ENCODE measurements at places on chromosomes 4 and X.

DNA sequence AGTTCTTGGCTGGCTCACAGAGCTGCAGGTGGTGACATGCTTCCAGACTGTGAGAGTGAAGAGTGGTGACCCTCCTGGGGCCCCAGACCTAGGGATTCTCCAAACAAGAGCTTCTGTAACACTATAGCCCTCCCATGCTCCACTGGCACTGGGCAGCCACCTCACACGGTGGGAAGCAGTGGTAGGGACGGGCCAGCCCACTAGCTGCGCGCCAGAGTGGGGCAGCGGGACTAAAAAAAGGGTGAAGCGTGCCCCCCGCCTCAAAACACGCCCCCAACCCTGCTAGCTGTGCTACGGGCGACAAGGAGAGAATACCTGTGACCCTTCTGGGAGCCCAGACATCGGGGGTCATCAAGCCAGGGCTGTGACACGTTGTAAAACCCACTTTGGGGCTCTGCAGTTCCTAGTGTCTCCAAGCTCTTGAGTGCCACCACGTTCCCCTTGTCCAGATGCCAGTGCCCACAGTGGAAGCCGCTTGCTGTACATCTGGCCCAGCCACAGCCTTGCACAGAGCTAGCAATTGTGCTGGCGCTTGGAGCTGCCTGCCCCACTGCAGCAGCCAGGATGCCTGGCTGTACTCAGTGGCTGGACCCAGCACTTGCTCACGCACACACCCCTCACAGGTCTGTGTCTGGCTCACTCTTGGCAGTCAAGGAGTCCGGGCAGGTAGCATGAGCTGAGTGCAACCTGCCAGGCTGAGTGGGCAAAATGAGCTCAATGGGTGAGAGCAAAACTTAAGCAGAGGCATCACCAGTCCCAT lies 100.0 kb downstream of the DCAF12L2 start:
- no peak for DNase-seq

DNA sequence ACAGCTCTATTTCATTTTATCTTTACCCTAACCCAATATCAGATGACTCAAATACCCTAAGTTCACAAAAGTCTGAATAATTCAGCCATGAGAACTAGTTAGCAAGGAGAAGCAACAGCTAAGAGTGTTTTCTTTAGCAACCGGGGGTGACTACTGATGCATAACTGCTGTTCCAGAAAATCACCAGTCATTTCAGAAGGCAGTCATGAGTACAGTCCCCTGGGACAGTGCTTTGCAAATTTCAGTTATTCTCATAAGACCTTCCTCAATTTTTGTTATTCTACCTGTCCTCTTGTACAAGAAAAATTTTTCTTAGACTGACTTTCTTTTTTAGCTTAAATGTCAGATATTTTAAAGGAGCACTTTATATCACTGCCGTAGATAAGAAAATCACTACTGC lies 16.4 kb downstream of the BANK1 start:
- DNase-seq, result no peak

- DNase-seq, result no peak
These were observed 11.4 kb downstream of the SYN1 start for GRCh38 chrX:47608130-47608810.

- DNase-seq, result no peak
These were observed 20.5 kb upstream of the GPR78 start for GRCh38 chr4:8559524-8560264.

DNA sequence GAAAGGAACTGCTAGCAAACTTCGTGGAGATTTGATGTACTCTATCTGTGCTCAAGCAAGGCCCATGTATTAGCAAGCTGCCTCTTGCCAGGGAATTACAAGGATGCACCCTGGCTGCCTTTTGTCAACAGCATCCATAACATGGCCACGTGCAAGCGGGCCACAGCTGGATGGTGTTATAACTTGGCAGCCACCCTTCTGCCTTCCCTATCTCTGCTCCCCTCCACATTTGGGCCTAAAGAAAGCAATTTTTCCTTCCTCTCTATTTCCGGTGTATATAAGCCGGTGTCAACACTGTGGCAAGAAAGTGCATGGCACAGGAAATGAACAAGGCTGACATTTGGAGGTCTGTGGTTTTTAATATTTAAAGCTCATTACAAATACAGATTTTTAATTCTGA lies 94.8 kb downstream of the CLNK start:
- DNase-seq, result no peak

GRCh38 chr4:178241601-178242118 lies 799.4 kb upstream of the AGA start:
- no peak for DNase-seq

DNA sequence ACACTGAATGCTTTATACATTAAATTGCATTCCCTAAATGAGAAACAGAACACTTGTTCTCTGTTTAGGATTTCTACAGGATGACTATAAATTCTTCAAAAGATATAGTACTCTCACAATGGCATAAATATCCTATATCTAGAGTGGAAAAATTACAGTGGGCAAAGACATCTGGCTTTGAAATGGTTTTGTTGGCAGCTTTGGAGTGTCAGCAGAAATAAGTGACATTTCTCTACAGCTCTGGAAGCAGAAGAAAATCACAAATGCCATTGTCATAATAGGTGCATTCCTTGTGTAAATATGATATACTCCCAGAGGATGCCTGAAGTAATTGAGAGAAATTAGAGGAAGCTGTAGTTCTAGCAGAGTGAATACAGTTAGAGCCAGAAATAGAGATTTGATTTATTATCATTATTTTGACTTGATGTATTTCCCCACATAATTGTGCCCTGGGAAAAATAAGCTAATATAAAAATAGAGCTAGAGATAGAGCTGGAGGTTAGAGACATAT lies 95.9 kb upstream of the GALNTL6 start:
- DNase-seq, result no peak

- no peak for DNase-seq
These were observed 120.4 kb upstream of the STS start for GRCh38 chrX:7027071-7027470.

GRCh38 chrX:2516623-2517022 lies 15.8 kb upstream of the DHRSX start:
- DNase-seq, result no peak

DNA sequence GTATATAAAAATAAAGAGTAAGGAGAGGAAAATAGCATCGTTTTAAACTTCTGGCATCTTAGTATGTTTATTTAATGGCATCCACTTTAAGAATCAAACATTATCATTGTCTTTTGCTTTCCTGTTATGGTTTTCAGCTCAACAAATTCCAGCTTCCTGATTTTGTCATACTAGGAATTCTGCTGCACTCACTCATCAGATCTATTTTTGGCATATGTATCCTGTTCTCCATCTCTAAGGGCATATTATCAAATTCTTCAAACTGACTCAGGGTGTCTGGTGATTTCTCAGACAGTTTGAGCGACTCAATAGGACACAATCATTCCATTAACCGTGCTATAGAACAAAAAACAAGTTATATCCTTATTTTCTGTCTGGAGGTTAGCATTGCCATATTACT lies 248.5 kb upstream of the DIAPH2 start:
- no peak for DNase-seq

DNA sequence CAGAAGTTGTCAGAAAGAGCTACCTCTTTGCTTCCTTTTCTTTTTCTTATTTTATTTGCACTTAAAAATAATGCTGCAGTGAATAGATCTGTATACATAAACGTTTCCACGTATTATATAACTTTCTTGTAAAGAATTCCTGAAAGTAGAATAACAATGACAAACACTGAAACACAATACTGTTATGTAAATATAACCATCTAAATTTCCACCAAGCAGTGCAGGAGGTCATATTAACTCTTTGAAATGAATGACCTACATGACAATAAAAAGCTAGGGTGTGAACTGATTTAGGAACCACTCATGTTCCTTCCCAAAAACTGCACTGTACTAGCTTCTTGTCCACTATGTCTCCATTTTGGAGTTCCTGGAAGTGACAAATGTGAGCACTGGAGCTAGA lies 85.8 kb downstream of the COX18 start:
- DNase-seq, result no peak

DNA sequence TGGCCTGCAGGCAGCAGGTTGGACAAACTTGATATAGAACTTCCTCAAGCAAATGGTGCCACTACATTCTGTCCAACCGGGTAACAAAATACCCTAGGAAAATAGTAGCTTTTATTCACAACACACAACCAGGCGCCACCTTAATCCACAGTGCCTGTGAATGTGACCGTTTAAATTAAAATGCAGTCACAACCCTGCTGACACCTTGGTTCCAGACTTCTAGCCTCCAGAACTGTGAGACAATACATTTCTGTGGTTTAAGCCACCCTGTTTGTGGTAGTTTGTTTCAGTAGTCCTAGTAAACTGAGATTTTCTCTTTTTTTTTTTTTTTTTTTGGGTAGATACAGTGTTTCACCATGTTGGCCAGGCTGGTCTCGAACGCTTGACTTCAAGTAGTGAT lies 575.8 kb downstream of the PACRGL start:
- no peak for DNase-seq

DNA sequence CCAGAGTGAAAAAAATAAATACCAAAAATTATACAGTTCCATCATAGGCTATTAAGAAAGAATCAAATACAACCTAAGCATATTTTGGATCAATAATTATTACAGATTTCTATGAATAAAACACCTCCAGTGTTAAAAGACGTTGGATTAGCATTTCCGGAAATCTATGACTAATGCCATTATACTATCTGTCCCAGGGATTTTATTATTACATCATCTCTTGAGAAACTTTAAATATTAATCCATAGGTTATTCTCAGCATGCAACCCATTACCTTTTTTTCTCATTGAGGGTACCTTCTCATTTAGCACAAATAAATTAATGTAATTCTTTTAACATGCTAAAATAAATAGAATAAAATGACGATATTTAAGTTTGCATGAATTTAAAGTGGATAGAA lies 44.6 kb downstream of the CXorf58 start:
- DNase-seq, result no peak

DNA sequence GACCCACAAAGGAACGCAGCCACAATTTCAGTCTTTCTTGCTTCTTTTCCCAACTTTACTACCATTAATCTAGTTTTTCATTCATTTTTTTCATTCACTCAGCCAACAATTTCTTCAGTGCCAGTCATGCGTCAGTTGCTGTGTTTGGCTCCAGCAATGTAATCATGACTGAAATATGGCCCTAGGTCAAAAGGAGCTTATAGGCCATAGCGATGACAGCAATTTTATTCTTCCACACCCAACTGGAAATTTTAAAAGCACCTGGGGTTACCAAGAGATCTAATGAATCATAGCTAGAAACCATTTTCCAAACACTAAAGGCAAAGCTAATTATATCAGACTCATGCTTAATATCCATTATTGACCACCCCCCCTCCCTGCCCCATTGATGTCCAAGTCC lies 29.8 kb upstream of the C1QTNF7 start:
- DNase-seq, result no peak

DNA sequence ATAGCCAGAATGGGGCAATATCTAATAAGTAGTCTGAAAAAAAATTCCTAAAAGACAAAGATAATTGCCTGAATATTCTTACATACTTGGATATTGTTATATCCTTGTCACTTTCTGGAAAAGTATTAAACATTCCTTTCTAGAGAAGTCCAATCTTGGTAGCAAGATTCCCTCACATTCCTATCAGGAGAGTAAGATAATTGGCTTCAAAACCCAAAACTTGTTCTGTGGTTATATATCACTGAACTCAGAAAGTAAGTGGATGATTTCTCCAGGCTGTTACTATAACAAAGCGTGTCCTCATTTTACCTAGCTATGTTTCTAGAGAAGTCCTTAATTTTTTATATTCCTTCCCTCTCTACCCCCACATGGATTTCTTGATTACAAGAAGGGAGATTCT lies 46.0 kb upstream of the TEX13A start:
- no peak for DNase-seq

DNA sequence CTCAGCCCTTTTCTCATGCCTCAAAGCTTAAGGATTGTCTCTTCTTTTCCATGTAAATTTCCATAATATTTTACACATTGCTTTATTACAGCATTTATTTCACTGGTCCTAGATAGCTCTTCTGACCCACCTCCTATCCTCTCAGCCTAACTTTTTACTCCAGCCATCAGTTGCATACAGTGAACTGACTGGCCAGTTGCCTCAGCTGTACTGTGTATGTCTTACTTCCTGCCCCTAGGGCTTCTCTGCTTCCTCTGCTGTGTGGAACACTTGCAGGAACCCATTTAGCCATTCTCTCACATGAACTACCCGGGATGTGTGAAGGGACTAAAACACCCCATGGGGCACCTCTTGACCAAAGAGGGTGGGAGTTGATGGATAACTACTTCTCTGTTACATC lies 18.0 kb downstream of the C4orf33 start:
- no peak for DNase-seq

DNA sequence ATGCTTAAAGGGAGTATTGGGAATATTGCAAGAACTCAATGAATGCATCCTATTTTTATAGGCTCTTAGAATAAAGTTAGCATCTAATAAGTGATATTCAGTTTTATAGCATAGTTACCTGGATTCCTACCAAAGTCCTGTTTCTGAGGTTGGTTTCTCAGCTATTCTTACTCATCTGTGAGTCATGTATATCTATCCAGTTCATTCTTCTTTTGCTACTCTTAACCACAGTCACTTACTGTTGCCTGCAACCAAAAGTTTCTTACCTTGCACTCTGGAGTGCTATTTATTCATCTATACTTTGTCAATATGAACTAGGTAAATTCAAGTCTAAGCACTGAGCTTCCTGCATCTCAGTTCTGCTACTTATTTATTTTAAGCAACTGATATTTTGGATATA lies 322.5 kb downstream of the HS3ST1 start:
- no peak for DNase-seq

DNA sequence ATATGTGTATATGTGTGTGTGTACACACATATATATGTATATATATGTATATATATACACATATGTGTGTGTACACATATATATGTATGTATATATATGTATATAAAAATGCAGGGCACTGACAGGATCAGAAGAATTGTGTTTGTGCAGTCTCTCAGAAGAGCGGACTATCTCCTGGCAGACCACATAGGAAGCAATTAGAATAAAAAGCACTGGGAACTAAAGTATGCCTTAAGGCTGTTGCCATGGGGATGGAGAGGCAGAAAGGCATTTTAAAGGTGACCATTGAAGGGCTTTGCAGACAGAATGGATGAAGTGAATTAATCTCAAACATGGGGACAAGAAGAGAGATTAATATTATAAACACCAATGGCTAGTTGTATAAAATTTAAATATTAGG lies 33.7 kb upstream of the USP51 start:
- no peak for DNase-seq

DNA sequence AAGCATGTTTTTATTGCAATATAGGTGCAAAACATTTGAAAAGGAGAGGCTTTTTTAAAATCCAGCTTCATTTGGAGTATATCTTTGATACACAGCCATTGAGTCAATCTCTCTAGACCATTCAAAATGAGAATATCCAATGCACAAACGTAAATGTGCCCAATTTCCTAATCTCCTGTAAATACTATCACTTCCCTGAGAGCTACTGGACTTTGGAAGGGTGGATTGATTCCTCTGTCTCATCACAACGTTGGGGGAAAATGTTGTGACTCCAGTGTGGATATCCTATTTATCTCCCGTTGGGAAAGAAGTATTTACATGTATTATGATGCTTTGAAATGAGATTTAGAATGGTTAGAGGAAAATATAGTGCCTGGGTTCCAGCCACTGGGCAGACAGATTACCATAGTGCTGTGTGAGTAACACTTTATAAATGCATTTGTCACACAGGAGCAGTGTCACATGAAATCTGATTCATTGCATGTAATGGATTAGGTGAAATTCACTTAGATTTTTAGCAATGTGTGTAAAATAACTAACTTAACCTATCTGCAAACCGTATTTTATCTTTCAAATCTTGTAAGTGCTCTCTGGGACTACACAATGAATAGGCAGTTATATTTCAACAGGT lies 64.4 kb upstream of the VCX3A start:
- no peak for DNase-seq

- no peak for DNase-seq
These were observed 81.1 kb upstream of the NEIL3 start for GRCh38 chr4:177228599-177228998.
